Activated CD4-positive, alpha-beta T cell treated with anti-CD3 and anti-CD28 coated beads, Interleukin-2, amount 50 U/mL, for 4 hours (primary cell): ENCODE measurements at places on chromosomes 7 and 10.
A peak's percentile ranks its signal among the peaks of the same experiment; 100 is the strongest.

DNA sequence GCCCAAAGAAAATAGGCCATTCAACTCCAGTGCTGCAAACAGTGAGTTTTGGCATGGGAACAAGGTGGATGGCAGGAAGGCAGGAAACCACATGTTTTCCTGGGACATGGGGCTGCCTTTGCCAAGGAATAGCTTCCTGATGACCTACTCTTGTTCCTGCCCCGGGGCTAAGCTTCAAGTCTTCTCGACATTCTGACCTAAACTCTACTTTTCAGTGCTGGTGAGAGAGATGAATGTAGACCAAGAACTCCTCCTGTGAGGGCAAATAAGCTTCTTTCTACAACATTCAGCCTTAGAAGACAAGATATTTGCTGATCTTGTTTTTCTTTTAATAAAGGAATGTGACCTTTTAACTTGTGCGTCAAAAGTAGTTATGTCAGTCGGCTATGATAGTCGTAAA is 199.0 kb downstream of the GPR37 start:
- no peak for DNase-seq

DNA sequence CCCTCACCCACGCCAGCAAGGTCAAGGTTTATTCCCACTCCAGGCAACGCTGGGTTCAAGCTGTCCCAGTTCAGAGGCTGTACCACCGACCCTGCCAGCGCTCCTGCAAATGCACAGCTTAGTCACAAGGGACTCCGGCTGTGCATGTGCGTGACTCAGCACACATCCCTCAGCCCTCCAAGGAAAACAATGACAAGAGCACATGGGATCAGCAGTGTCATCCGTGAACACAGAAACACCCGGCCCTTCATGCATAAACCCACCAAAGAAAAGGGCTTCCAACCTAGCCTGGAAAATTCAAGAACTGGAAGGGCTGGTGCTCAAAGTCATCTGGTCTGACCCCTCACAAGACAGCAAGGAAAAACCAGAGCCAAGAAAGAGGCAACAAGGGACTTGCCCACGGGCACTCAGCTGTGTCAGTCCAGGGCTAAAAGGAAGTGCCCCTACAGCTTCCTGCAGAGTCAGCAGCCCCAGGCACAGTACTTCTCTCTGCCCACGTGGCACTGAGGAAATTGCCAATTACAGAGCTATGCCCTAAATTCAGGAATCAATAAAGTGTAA is 106.1 kb downstream of the KCNMA1 start:
- no peak for DNase-seq

DNA sequence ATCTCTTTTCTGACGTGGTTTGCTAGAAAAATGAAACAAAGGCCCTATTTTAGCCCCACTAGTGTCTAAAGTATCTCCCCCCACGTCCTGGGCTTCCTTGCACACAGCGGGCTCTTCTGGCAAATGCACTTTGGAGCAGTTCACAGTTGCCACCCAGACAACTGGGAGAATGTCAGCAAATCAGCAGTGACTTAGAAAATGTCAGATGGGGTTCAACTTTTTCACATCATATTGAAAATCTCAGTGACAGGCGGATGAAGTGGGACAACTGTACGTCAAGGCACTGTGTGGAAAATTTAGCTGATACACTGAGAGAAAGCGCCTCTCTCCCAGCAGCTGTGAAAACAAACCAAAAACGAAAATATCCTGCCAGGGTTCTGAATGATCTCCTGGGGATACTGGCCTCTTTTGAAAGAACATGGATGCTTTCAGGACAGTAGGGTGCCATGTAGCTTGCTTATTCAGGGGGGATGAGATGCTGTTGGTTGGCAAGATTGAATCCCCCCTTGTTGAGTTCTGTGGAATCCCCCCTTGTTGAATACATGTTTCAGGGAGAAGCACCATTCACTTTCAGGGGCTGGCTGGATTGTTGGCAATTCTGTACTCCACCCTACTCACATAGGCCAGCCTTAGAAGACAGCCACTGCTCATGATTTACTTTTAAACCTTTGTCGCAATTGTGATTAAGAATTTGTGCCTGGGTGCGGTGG is 372.8 kb upstream of the CELF2 start:
- DNase-seq: no peak

DNA sequence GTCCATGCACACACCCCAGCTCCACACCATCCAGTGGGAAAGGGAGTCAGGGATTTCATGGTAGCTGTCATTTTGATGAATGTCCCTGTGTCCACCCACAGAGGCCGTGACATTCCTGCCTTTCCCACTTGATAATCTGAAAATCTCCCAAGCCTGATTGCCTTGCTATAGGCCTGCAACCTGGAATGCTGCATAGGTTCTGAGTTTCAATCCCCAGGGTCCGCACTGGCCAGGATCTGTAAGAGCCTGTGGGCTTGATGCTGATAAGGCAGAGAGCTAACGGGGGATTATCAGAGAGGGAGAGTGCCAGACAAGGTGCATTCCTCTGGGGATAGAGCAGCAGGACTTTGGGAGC is 57.5 kb downstream of the RBM20 start:
- DNase-seq: no peak

DNA sequence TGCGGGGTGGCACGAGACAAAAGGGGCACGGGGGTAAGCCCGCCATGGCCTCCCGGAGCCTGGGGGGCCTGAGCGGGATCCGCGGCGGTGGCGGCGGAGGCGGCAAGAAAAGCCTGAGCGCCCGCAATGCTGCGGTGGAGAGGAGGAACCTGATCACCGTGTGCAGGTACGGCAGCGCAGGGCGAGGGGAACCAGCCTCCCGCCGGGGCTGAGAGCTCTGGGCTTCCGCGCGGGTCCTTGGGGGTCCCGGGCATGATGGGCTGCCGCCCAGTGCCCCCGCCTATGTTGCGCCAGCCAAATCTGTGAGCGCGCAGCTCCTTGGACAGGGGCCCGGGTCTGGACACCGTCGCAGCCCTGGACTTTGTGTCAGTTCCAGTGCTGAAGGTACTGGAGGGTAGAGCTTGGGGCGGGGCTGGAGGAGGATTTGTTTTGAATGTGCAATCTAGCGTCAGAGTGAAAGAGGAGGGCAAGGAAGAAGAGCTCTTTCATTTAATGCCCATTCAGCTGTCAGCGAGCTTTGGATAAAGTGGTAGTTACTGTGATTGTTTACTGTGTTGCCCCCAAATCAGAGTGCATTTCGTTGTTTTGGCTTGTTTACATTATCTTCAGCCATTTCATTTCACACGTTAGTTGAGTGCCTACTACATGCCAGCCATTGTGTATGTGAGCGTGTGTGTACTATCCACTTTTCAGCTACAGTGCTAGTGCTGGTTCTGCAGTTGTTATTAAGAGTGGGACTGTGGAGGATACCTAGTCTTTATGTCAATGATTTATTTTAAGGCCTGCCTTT is 777 bp downstream of the RUNDC3B start:
- DNase-seq: peak; percentile 1

DNA sequence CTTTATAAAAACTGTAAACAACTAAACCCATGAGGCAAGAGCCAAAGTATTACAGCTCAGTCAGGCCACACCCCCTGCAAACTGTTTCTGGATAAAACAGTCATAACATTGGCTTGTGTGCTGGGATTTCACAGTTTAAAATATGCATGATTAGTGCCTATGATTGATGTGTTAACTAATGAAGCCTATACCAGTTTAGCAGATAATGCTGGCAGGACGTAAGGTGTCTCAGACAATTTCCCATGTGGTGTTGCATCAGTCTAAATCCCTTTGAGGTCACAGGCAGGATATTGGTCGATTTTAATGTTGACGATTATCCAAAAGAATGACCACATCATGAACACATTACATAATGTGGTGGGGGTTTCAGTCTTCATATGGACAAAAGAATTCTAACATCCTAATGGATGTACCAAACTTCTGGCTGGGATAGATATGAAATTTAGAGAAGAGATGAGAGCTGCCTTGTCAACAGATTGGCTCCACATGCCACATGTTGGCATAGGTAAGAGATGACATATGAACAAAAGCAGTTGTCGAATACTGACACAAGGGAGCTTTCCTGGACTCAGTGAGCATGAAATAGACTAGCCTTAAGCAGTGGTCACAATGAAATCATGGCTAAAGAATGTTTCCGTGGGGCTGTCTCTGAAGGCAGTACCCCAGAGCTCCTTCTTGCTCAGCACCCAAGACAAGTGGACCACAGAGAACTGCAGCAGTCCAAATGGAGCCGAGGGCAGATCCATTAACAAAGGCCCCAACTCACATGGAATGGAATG is 445.6 kb downstream of the GFRA1 start:
- no peak for DNase-seq

DNA sequence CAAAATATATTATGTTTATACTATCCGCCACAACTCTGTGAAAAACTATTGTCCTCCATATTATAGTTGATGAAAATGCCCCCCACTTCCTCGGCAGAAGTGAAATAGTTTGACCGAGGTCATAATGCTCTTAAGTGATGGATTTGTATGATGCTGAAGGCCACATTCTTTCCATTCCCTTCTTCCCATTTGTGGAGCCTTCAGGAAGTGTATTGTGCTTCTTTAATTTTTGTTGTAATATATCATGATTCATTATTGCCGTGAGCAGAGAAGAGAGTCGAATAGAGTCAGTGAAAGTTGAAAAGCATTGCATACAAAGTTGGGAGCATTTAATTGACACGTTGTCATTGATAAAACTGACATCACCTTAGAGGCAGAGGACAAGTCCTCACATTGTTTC is 460.3 kb downstream of the SUGCT start:
- no peak for DNase-seq

DNA sequence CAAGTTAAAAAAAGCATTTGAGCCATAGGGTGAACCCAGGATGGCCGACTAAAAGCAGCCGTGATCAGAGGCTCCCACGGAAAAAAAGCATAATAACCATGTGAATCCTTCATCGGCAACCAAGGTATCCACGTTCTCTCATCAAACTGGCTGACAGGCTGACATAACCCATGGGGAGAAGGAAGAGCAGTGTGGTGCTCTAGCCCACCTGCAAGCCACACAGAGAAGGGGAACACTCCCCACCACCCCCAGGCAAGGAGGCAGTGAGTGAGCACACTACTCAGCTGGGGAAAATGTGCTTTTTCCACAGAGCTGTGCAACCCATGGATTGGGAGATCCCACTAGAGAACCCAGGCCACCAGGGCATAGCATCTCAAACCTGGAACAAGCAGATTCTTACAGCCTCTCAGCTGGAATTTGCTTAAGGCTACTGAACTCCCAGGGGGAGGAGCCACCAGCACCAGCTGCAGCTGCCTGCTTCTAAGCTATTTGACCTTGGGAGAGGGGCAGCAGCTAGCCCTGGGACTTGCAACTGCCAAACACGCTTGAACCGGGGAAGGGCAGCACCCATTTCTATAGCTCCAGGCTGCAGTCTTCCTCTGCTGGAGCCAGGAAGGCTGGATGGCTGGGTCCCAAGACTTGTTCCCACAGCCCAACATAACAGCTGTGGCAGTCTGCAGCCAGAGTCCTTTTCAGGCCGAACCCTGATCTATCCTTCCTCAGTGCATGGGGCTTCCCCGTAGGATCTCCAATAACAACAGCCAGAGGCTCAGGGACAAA is 178.2 kb upstream of the NRG3 start:
- no peak for DNase-seq

GRCh38 chr10:8873310-8873709 is 818.8 kb downstream of the GATA3 start:
- no peak for DNase-seq

- DNase-seq: no peak
These were observed 20.6 kb upstream of the TBXAS1 start for GRCh38 chr7:139808427-139808826.

- no peak for DNase-seq
These were observed 115.6 kb downstream of the CDK6 start for GRCh38 chr7:92720604-92721350.

DNA sequence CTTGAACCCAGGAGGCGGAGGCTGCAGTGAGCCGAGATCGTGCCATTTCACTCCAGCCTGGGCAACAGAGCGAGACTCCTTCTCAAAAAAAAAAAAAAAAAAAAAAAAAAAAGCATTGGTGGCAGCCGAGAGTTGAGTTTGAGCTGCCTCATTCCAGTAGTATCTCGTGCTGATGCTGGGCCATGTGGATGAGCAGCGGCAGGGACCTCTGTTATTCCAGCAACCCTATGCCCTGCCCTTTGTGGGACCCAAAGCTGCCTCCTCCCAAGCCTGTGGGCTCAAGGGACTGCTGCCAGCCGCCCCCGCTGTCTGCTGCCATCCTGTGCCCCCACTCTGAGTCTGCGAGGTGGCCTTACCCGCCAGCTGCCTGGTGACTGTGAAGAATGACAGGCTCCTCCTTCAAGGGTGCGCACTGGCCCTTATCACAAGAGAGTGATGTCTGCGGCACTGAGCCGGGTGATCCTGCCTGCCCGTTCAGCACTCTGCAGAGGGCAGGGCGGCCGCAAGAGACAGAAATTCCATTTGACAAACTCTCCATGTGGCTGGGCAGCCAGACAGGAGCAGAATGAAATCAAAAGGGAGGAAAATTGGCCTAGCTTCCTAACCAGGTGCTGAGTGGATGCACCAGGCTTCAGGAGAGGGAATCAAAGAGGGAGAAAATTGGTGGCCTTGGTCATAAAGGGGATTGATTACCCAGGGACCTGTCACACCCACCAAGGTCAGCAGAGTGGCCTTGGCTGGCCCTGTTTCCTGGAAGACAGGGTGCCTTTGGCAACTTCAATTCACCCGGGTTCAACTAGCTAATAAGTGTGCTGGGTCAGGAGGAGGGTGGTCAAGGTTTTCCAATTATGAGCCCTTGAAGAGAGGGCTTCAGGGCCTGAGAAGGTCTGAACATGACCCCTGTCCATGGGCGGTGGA is 65.3 kb upstream of the ZMIZ1 start:
- no peak for DNase-seq

GRCh38 chr7:128137181-128137580 is 103.9 kb upstream of the LEP start:
- no peak for DNase-seq

GRCh38 chr7:80515298-80515697 is 3.4 kb upstream of the GNAT3 start:
- DNase-seq: no peak

DNA sequence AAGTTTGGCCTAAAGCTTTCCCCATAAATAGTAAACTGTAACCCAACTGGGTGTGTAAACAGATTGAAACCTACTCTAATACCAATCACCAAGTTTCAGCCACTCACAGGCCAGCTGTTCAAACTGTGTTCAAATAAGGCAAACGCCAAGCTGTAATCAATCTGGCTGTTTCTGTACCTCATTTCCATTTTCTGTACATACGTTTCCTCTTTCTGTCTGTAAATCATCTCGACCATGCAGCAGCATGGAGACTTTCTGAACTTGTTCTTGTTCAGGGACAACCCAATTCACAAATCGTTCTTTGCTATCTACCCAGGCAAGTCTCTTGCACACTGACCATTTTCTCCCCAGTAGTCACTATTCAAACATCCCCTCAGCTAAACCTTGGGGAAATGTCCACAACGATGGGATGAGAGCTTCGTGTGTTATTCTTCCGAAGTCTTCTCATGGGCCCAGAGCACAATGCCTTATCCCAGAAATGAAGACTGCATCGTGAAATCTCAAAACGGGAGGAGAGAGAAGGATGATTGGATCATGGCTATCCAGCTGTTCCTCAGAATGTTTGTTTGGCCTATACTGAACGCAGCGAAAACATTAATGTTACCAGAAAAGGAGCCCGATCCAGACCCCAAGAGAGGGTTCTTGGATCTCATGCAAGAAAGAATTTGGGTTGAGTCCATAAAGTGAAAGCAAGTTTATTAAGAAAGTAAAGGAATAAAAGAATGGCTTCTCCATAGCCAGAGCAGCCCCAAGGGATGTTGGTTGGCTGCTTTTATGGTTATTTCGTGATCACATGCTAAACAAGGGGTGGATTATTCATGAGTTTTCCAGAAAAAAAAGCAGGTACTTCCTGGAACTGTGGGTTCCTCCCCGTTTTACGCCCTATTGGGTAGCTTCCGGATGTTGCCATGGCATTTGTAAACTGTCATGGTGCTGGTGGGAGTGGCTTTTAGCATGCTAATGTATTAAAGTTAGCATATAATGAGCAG is 86.2 kb downstream of the SLC16A9 start:
- DNase-seq: no peak

GRCh38 chr10:15469111-15469510 is 98.0 kb upstream of the FAM171A1 start:
- DNase-seq: no peak
